ENCODE measurements at places on chromosomes 16 and 17.

DNA sequence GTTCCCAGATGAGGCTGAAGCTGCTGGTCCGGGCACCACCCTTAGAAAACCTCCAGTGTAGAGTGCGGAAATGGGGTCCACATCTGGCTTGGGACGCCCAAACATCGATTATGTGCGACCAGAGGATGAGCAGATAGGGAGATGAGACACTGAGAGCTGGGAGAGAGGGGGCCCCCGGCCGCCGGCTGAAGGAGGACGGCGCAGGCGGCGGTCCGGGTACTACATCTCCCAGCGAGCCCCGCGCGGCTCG, 182 bp upstream of the SPECC1 start:
- no peaks in the 10 kb centered on the region for H3K36me3 ChIP-seq
- H3K4me1 ChIP-seq = peaks cover 7% of the 10 kb centered on the region
- no peak for DNase-seq
- H3K27me3 ChIP-seq = peaks cover 48% of the 10 kb centered on the region
- peak overlapping the region; percentile 86 for H3K4me3 ChIP-seq

DNA sequence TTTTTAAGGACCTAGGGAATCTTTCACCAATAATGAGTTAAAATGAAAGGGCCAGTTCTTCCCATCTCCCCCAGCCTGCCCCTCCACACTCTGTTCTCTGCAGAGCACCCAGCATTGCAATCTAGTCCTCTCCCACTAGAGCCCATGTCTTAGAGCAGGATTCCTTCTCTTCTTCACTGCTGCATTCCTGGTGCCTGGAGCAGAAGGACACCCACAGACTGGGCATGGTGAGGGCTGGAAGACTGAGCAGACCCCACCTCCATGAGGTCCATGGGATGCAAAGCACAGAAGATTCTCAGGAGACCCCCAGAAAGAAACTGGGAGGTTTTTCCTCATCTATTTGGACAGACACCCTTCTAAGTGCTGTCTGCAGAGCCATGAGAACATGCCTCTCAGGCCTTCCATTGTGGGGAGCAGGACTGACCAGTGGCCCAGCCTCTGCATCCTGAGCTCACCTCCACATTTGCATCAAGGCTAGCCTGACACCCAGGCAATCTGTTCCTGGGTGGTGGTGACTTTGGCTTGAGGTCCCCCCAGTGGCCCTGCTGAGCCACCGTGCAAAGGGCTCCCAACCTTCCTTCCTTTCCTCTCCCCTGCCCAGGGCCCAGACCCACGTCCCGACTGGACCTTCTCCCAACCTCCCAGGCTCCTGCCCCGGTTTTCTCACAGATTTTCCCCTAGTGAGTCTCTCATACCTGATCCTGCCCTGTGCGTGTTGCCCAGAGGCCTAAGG, 74.2 kb upstream of the ZNF469 start:
- H3K27ac ChIP-seq = no peak overlapping the region
- DNase-seq = no peak
- peaks cover 3% of the 10 kb centered on the region for H3K4me1 ChIP-seq

DNA sequence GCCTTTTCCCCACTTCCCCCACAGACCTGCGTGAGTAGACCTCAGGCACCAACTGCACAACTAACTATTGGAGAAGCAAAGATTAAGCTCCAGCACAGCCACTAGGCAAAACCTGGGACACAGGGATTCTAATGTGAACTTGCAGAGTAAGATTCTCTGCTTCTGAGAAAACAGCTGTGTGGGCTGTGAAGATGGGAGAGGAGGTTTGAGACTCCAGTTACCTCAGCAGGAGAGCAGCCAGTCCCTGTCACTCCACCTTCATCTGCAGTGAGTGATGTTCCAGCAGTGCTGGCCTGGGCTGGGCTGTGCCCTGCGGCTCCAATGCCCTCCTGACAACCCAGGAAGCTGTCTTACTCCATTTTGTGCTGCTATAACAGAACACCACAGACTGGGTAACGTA, 18.0 kb upstream of the ABAT start:
- H3K27me3 ChIP-seq = no peaks in the 10 kb centered on the region
- no peaks in the 10 kb centered on the region for H3K4me1 ChIP-seq
- peaks cover 6% of the 10 kb centered on the region for H3K36me3 ChIP-seq
- DNase-seq = no peak

GRCh38 chr17:76834870-76835269, 33.3 kb upstream of the MGAT5B start:
- no peak for DNase-seq
- H3K4me3 ChIP-seq = no peak overlapping the region
- peaks cover 3% of the 10 kb centered on the region for H3K27me3 ChIP-seq
- no peaks in the 10 kb centered on the region for H3K36me3 ChIP-seq
- no peak overlapping the region for H3K27ac ChIP-seq

DNA sequence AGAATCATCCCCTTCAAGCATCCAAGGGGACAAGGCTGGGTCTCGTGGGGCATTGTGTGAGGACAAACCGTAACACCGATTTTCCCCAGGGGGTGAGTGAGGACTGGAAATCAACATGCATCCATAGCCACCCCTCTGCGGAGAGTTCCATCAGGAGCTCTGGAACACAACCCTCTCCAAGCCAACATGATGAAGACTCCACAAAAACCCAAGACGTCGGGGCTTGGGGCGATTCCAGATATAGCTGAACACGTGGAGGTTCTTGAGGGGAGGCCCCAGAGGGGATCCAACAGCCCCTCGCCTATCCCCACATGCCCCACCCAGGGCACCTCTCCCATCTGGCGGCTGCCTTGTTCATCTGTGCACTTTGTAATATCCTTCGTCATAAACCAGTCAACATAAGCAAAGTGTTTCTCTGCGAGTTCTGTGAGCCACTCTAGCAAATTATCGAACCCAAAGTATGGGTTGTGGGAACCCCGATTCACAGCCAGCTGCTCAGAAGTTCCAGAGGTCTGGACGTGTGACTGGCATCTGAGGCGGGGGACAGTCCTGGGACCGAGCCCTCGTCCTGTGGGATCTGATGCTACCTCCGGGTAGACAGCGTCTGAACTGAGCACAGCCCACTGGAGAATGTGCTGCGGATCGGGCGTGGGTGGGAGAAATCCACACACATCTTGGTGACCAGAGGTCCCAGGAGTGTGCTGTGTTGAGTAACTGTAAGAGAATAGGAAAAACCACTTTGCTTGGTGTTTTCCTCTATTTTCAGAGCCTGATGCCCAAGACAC, 55.5 kb downstream of the RPH3AL start:
- no peak overlapping the region for H3K27ac ChIP-seq
- H3K27me3 ChIP-seq = peaks cover 5% of the 10 kb centered on the region
- no peak for DNase-seq
- H3K36me3 ChIP-seq = peaks cover 8% of the 10 kb centered on the region
- H3K4me1 ChIP-seq = peaks cover 11% of the 10 kb centered on the region
